ENCODE measurements at places on chromosomes 6 and 20.
A peak's percentile ranks its signal among the peaks of the same experiment; 100 is the strongest.

GRCh38 chr20:37366743-37367142 is 20.8 kb downstream of the SRC start:
- DNase-seq: peak; percentile 58

- DNase-seq: no peak
These were observed 64.6 kb downstream of the SYNE1 start for GRCh38 chr6:152572338-152573088.

- DNase-seq: no peak
These were observed 2.8 kb upstream of the NSFL1C start for GRCh38 chr20:1469306-1469905.

DNA sequence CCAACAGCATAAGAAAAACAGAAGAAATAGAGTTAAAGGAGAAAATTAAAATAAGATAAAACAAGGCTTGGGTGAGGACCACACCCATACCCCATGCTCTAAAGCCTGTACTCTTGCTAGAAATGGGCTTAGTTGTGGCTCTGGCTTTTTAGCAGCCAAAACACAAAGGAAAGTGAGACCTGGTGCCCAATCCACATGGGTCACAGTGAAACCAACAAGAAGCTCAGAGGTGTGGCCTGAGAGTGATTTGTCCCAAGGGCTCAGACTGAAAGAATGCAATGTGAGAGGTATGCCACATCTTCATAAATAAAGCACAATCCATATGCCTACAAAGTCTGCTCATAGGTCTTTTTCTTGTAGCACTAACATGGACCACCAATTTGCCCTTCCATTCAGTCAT is 21.1 kb downstream of the HM13 start:
- no peak for DNase-seq

- peak; percentile 88 for DNase-seq
These were observed 2.1 kb downstream of the GABRR2 start for GRCh38 chr6:89313006-89313405.

Measured in fibroblast of the aortic adventitia (primary cell).